ENCODE measurements at places on chromosomes 11 and 22. TPM values are rescaled to one million over a fixed set of nuclear protein-coding genes. Genes with fewer than 3 reads are reported as not detected.

PRG2 gene
- total RNA-seq: not detected

PDGFD gene
- 29.6 TPM for total RNA-seq

FAT3 gene
- total RNA-seq: 15.9 TPM

RFPL3 gene
- not detected for total RNA-seq

DNA sequence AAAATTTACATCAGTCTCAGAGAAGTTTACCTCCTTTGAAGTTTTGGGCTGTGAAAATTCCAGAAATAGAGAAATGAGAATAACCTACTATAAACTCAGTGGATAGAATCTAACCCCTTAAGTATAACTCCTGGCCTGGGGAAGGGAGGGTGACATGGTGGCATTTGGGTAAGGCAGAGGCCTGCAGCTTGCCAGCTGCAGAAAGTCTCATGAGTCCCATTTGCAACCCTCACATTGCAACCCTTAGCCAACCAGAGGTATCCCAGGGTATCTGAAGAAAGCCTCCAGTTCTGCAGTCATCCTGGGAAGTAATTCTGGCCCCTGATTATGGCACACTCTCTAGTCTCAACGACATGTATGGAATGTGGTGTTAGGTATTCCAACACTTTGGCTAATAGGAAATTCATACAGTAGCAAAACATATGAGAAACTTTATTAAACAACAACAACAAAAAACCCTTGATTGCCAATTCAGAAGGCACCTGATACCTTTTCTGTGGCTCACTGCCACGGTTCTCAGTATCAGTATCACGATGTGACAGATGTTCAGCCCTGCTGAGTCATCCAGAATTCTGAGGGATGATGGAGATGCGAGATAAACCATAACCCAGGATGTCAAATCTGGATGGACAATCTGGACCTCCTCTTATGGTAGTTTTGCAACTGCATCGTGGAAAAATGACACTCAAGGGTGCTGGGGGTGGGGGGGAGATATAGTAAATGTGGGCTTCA, 743.4 kb downstream of the NELL1 start:
- DNase-seq: no peak
- H3K27me3 ChIP-seq: no peaks in the 10 kb centered on the region
- H3K4me1 ChIP-seq: no peaks in the 10 kb centered on the region
- H3K27ac ChIP-seq: no peak overlapping the region
- no peaks in the 10 kb centered on the region for H3K36me3 ChIP-seq

- no peaks in the 10 kb centered on the region for H3K27me3 ChIP-seq
- H3K36me3 ChIP-seq: no peaks in the 10 kb centered on the region
- H3K27ac ChIP-seq: peak overlapping the region; percentile 63
- peaks cover 3% of the 10 kb centered on the region for H3K4me1 ChIP-seq
Measured at GRCh38 chr11:2474059-2474901, 29.5 kb downstream of the KCNQ1 start.

GRCh38 chr11:43969543-43969942, 27.1 kb downstream of the C11orf96 start:
- H3K36me3 ChIP-seq: no peaks in the 10 kb centered on the region
- no peaks in the 10 kb centered on the region for H3K4me1 ChIP-seq
- H3K27ac ChIP-seq: no peak overlapping the region
- H3K27me3 ChIP-seq: no peaks in the 10 kb centered on the region

DNA sequence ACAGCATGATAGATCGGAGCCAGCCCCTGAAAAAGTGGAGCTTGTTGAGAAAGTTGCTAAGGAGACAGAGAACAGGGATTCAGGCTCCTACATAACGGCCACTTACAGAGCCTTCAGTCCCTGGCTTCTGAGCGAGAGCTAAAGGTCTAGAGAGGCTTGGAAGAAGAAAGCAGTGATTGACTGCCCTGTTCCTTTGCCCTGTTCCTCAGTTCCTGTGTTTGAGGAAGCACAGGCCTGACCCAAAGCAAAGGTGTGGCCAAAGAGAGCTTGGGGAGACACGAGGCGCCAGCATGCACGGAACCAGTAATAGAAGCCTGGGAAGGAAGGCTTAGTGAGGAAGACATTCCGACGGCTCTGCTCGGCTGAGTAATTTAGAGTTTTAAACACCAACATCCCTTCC, 74.1 kb upstream of the CSNK2A3 start:
- no peak for DNase-seq
- no peak overlapping the region for H3K27ac ChIP-seq
- H3K4me1 ChIP-seq: no peaks in the 10 kb centered on the region
- H3K4me3 ChIP-seq: no peak overlapping the region

GRCh38 chr11:67213178-67213621, 53.1 kb upstream of the GRK2 start:
- no peak for DNase-seq
- H3K27me3 ChIP-seq: no peaks in the 10 kb centered on the region
- no peaks in the 10 kb centered on the region for H3K36me3 ChIP-seq
- no peaks in the 10 kb centered on the region for H3K4me1 ChIP-seq
- H3K4me3 ChIP-seq: no peak overlapping the region
- no peak overlapping the region for H3K27ac ChIP-seq

DNA sequence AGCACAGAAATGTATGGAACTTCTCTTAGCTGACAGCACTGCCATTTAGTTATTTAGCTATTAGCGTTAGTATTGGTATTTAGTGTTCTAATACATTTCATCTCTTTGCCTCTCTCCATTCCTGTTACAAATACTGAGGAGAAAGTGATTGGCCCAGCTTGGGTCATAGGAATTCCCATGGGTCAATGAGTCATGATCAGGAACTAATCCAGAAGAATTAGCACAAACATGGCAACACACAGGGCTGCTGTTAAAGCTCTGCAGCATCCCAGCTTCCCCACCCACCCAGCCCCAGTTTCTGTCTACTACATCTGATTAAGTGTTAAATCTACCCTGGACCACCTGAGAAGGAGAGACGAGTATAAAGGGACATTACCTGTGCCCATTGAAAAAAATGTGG, 36.1 kb downstream of the PDGFD start:
- no peak overlapping the region for H3K27ac ChIP-seq
- H3K27me3 ChIP-seq: no peaks in the 10 kb centered on the region
- no peaks in the 10 kb centered on the region for H3K4me1 ChIP-seq
- H3K36me3 ChIP-seq: no peaks in the 10 kb centered on the region
- DNase-seq: no peak
- H3K4me3 ChIP-seq: no peak overlapping the region

GRCh38 chr11:132361011-132361550, 990.7 kb downstream of the NTM start:
- no peak for DNase-seq
- no peaks in the 10 kb centered on the region for H3K36me3 ChIP-seq
- H3K4me1 ChIP-seq: no peaks in the 10 kb centered on the region
- peaks cover 7% of the 10 kb centered on the region for H3K27me3 ChIP-seq
- H3K4me3 ChIP-seq: no peak overlapping the region
